ENCODE measurements at places on chromosomes 5 and 9. TPM values are rescaled to one million over a fixed set of nuclear protein-coding genes. Genes with fewer than 3 reads are reported as not detected.

GRCh38 chr9:90219548-90220118 lies 423.0 kb downstream of the DIRAS2 start:
- peaks cover 9% of the 10 kb centered on the region for H3K27me3 ChIP-seq
- no peak overlapping the region for H3K4me3 ChIP-seq
- no peak overlapping the region for H3K27ac ChIP-seq
- H3K36me3 ChIP-seq: peaks cover 6% of the 10 kb centered on the region

GRCh38 chr9:137987244-137988030 lies 109.9 kb downstream of the CACNA1B start:
- no peaks in the 10 kb centered on the region for H3K4me1 ChIP-seq
- no peak overlapping the region for H3K4me3 ChIP-seq
- H3K36me3 ChIP-seq: no peaks in the 10 kb centered on the region
- peaks cover 25% of the 10 kb centered on the region for H3K27me3 ChIP-seq
- H3K27ac ChIP-seq: no peak overlapping the region

DNA sequence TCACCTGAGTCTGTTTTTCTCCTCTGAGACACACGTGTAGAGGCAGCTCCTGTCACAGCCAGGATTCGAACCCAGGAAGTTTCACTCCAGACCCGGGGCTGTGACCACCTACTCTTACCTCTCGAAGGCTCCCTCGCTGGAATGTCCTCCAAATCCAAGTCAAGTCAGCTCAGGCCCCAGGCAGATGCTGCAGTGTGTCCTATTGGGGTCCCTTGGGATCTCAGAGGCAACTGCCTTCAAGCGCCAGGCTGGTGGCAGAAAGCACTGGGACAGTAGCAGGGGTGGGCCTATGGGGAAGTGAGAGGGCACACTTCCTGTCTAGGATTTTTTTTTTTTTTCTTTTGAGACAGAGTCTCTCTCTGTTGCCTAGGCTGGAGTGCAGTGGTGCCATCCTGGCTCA lies 762 bp upstream of the ST6GALNAC4 start:
- H3K27ac ChIP-seq: no peak overlapping the region
- DNase-seq: no peak
- H3K4me3 ChIP-seq: no peak overlapping the region
- no peaks in the 10 kb centered on the region for H3K36me3 ChIP-seq

DNA sequence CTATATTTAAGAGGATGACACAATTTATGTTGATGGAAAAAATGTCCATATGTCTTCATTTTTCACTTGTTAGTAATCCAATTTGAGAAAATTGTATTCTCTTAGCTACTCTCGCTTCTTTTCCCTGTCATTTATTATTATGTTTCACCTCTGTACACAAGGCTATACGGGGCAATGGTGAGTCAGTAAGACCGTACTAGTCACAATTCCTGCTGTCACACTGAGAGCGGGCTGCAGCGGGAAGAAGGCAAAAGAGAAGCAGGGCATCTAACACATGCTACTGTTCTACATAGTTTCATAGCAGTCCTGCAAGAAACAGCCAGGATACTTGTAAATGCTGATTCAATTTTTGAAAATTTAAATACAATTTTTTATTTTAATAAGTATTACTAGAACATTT lies 23.3 kb upstream of the PRDM9 start:
- no peaks in the 10 kb centered on the region for H3K27me3 ChIP-seq
- no peak overlapping the region for H3K4me3 ChIP-seq
- H3K4me1 ChIP-seq: no peaks in the 10 kb centered on the region
- H3K27ac ChIP-seq: no peak overlapping the region
- H3K36me3 ChIP-seq: no peaks in the 10 kb centered on the region

TSLP gene
- total RNA-seq: not detected

DNA sequence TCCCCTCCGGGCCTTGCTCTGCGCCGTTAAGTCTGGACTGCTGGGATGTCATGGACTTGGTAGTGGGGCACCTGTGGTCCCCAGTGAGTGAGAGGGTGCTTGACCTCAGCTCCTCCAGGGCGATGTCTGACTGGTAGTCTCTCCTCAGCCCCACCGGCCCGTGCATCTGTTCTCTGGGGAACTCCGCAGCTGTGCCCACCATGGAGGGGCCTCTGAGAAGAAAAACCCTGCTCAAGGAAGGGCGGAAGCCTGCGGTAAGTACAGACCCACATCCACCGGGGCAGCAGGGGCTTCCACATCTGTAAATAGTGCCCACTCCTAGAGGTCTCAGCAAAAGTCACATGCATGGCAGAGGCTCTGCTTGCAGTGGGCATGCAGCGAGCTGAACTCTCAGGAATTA lies 52.6 kb upstream of the GARNL3 start:
- no peak overlapping the region for H3K27ac ChIP-seq
- no peaks in the 10 kb centered on the region for H3K36me3 ChIP-seq
- H3K27me3 ChIP-seq: no peaks in the 10 kb centered on the region
- DNase-seq: no peak
- no peak overlapping the region for H3K4me3 ChIP-seq

- H3K4me3 ChIP-seq: no peak overlapping the region
- H3K27ac ChIP-seq: no peak overlapping the region
- no peaks in the 10 kb centered on the region for H3K27me3 ChIP-seq
- H3K36me3 ChIP-seq: no peaks in the 10 kb centered on the region
- no peak for DNase-seq
- no peaks in the 10 kb centered on the region for H3K4me1 ChIP-seq
These were observed 176.4 kb upstream of the MRPS30 start for GRCh38 chr5:44632344-44632743.

- peaks cover 8% of the 10 kb centered on the region for H3K4me1 ChIP-seq
- no peaks in the 10 kb centered on the region for H3K36me3 ChIP-seq
- no peaks in the 10 kb centered on the region for H3K27me3 ChIP-seq
- no peak overlapping the region for H3K27ac ChIP-seq
- no peak overlapping the region for H3K4me3 ChIP-seq
These were observed 30.2 kb downstream of the PTPN3 start for GRCh38 chr9:109467936-109468335.

DNA sequence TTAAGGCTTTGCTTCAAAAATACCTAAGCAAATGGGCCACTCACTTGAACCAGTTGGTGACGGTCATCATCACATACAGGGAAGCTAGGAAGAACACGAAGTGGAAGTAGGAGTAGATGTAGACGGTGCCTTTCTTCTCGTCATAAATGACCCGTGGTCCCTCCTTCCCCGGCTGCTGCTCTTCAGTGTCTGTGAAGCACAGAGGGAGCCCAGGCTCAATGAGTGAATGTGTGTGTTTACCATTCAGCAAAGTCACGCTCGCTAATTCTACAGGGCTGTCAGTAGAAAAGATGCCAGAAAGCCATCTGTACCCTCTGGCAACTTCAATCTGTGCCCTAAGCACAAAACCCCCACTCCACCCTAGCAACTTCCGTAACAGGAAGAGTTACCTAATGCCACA lies 109.8 kb downstream of the SERINC5 start:
- peaks cover 18% of the 10 kb centered on the region for H3K4me1 ChIP-seq
- no peak overlapping the region for H3K27ac ChIP-seq
- H3K27me3 ChIP-seq: no peaks in the 10 kb centered on the region
- H3K36me3 ChIP-seq: peaks cover 28% of the 10 kb centered on the region

FAM13B gene
- total RNA-seq: 39.6 TPM

UBE2QL1 gene
- 5.6 TPM for total RNA-seq

DNA sequence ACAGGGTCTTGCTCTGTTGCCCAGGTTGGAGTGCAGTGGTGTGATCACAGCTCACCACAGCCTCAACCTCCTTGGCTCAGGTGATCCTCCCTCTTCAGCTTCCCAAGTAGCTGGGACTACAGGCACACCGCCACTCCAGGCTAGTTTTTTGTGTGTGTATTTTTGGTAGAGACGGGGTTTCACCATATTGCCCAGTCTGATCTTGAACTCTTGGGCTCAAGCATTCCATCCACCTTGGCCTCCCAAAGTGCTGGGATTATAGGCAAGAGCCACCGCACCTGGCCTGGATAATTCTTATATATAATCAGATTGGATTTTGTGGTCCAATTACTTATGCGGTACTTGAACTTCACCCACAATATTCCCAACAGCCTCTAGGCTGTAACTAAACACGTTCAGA lies 19.8 kb downstream of the CCDC69 start:
- DNase-seq: peak; percentile 7
- no peaks in the 10 kb centered on the region for H3K27me3 ChIP-seq
- H3K36me3 ChIP-seq: no peaks in the 10 kb centered on the region
- no peak overlapping the region for H3K4me3 ChIP-seq
- no peak overlapping the region for H3K27ac ChIP-seq
- no peaks in the 10 kb centered on the region for H3K4me1 ChIP-seq

ERBIN gene
- 57.5 TPM for total RNA-seq

SLC27A4 gene
- 47.2 TPM for total RNA-seq

LCN2 gene
- 12.4 TPM for total RNA-seq

DNA sequence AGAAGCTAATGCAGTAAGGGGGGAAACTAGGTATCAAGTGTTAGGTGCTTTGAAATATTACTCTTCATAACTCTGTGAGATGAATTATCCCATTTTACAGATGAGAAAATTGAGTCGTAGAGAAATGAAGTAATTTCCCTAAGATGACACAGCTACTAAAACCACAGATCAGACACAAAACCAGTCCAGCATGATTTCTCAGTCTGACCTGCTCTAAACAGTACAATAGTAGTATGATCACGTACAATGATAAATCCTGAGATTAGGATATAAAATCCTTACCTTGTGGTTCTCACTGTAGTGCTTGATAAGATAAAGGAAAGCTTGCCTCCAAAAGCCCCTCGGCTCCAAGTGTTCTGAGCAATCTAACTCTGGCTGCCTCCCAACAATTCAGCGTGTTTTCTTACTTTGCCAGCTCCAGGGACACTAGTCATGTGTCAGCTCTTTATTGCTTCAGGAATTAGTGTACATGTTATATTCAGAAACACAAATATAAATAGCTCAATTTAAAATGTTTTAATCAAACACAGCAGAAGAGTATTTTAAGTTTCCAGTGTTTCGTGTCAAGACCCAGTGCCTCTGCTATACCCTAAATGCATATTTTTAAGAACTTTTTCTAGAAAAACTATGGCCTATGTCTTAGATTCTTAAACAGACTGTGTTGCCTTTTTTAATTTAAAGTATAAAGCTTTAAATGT lies 243.6 kb downstream of the DENND1A start:
- no peak for DNase-seq
- H3K36me3 ChIP-seq: peaks cover 13% of the 10 kb centered on the region
- H3K4me1 ChIP-seq: peaks cover 31% of the 10 kb centered on the region
- no peak overlapping the region for H3K4me3 ChIP-seq
- no peak overlapping the region for H3K27ac ChIP-seq

GRCh38 chr5:94544875-94545547 lies 73.4 kb downstream of the KIAA0825 start:
- H3K27ac ChIP-seq: no peak overlapping the region
- no peak for DNase-seq
- no peak overlapping the region for H3K4me3 ChIP-seq
- no peaks in the 10 kb centered on the region for H3K4me1 ChIP-seq

DNA sequence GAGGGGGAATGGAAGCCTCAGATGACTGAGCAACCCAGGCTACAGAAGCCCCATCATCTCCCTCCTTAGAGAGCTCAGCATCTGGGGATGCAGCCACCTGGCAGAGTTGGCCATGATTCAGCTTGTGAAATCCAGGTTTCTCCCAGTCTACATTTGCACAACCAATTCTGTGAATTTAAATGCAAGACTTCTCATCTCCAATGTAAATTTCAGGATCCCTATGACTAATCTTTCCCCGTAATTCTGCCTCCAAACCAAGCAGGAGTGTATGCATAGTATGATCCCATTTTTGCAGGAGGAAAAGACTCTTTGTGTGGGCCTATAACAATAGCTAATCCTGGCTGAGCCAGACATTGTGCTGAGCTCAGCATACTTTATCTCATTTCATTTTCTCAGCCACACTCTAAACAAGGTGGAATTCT lies 59.6 kb upstream of the IL17B start:
- H3K27me3 ChIP-seq: no peaks in the 10 kb centered on the region
- H3K4me3 ChIP-seq: peak overlapping the region; percentile 9
- H3K27ac ChIP-seq: peak overlapping the region; percentile 95

DNA sequence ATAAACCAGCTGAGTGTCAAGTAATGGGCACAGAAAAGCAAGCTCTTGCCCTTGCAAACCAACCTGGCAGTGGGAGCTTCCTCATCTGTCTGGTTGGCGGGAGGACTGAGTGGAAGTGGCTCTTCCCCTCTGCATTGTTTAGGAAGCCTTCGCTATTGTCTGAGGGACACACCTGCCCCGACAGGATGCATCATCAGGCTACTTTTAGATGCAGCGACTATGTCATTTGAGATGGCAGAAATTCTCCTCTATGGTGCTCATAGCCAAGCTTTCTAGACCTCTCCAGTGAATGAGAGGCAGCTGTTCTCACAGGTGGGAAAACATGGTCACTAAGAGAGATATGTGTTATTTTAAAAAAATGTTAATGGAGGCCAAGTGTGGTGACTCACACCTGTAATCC lies 104.0 kb downstream of the DOCK8 start:
- DNase-seq: no peak
- no peaks in the 10 kb centered on the region for H3K36me3 ChIP-seq
- no peak overlapping the region for H3K4me3 ChIP-seq
- no peak overlapping the region for H3K27ac ChIP-seq
- no peaks in the 10 kb centered on the region for H3K27me3 ChIP-seq

- peaks cover 26% of the 10 kb centered on the region for H3K27me3 ChIP-seq
- peak overlapping the region; percentile 100 for H3K4me3 ChIP-seq
- no peaks in the 10 kb centered on the region for H3K36me3 ChIP-seq
- H3K27ac ChIP-seq: peak overlapping the region; percentile 62
These were observed 4.1 kb upstream of the RGMB start for GRCh38 chr5:98769210-98769958.

- H3K27ac ChIP-seq: no peak overlapping the region
- H3K27me3 ChIP-seq: no peaks in the 10 kb centered on the region
- DNase-seq: no peak
- peaks cover 8% of the 10 kb centered on the region for H3K4me1 ChIP-seq
- H3K4me3 ChIP-seq: peak overlapping the region; percentile 16
These were observed 5.1 kb downstream of the TLN1 start for GRCh38 chr9:35726931-35727330.

MSX2 gene
- total RNA-seq: 69.7 TPM

TAL2 gene
- not detected for total RNA-seq
